ENCODE measurements at places on chromosomes 16 and 17.
A peak's percentile ranks its signal among the peaks of the same experiment; 100 is the strongest.

DNA sequence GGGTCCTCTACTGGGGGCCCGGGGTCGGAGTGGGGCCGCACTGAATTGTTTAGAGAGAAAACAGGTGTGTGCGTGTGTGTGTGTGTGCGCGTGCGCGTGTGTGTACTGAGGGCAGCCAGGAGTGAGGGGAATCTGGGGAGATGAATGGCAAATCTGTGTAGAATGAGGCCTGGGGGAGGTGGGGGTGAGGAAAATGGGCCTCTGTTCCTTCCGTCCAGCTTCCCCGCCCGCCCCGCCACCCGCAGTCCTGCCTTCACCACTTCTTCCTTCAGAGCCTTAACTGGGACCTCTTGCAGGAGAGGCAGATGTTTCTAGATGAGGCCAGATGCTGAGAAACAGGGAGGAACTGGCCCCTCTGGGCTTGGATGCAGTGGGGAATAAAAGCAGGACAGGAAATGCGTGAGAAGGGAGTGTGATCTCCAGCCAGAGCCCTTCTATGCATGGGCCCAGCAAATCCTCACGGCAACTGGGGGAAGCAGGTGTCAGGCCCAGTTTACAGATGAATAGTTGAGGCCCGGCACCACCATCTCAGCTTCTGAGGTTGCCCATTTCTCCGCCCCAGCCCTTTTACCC lies 29.7 kb upstream of the NGFR start:
- DNase-seq = no peak

GRCh38 chr17:5352681-5353289 lies 66.7 kb downstream of the NUP88 start:
- DNase-seq = no peak

DNA sequence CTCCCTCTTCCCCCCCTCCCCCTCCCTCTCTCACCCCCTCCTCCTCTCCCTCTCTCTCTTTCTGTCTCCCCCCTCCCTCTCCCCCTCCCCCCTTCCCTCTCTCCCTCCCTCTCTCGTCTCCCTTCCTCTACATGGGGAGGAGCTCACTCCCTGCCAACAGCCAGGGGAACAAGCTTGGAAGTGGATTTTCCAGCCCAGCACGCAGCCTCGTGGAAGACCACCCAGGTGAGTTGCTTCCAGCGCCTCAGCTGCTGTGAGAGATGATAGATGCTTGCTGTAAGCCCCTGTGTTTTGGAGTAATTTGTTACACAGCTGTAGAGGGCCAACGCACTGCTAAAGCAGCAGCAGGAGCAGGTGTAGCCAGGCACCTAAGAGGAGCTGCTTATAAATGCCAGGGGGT lies 20.8 kb downstream of the ACTG1 start:
- no peak for DNase-seq

DNA sequence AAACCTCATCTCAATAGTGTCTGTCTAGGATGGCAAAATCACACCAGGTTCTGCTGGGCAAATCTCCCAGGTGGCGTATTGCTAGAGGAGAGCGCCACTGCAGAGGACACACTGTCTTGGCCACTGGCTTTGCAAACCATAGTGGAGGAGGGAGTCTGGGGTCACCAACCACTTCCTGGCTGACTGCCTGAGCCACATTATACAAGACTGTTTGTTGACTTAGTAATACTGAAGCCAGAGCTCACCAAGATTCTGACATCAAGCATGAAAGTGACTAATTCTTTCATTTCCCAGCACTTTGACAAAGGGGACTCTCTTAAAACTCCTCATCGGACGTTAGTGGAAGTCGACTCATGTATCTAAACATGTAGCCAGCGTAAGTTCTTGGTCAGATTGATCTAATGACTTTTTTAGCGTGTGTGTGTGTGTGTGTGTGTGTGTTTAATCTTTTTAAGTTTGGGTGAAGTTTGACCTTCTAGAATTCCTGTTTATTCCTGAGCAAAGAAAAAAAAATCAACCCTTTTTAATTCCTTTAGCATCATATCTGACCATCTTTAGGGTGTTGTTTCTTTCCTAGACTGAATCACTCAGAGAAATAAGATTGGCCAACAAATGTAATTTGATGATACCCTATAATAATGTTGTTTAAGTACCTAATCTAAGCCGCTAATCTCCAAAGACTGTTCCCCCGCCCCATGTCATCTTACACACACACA lies 13.7 kb downstream of the PITPNC1 start:
- peak; percentile 93 for DNase-seq

GRCh38 chr17:65554553-65555223 lies 6.8 kb downstream of the AXIN2 start:
- DNase-seq = no peak

GRCh38 chr16:22191532-22192260 lies 14.4 kb upstream of the EEF2K start:
- no peak for DNase-seq

DNA sequence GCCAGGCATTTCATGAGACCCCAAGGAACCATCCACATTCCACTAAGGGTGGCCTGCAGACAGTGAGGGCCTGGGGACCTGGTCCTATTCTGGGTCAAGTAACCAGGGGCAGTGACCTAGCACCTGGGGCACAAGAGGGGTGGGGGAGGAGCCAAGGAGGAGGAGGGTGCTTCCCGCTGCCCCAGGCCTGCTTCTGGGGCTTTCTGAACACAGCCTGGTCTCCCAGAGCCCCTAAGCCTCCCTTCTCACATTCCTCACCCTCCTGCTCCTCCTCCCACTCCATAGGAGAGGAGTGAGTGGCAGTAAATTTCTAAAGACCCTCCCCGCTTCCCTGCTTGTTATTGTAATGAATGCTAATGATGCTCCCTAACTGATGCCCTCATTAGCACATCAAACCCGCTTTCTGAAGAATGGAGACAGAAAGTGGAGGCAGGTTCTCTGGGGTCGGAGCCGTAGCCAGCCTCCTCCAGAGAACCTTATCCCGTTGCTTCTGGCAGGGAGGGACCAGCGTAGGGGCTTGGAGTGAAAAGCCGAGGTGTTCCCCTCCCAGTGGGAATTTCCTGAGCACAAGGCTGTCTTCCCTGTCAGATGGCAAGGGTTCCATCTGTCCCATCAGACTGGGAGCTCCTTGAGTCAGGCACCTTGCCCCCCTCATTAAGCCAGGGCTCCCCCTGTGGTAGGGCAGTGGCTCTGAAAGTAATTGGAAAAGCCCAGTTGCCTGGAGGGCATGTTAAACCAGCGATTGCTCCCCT lies 3.7 kb upstream of the SRCIN1 start:
- no peak for DNase-seq

DNA sequence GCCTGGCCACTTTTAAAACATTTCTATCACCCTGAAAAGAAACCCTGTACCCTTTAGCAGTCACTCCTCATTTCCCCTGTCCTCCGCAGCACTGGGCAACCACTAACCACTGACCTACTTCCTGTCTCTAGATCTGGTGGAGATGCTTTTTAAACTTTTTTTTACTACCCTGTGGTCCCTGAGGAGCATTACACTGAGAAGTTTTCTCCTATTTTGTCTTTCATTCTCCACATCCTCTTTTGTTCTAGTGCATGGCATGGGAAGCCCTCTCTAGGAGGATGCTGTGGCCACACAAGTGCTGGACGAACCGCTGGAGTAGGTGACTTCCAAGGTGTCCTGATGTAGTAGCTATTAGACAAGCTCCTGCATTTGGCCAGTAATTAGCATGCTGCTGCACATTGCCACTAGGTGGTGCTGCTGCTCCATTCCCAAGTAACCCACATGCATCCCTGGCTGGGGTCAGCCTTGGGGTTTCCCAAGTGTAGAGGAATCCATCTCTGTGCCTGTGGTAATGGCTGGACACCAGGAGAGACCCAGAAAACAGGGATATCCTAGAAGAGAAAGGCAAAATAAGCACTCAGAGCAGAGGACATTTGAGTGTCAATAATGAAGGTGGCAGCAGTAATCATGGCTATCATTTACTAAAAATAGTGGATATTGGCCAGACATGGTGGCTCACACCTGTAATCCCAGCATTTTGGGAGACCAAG lies 143.8 kb upstream of the CRHR1 start:
- peak; percentile 78 for DNase-seq

Measured in suppressor macrophage treated with lipopolysaccharide for 4 hours (primary cell).